ENCODE measurements at places on chromosomes 3 and 15.

- DNase-seq: no peak
Measured at GRCh38 chr15:42931702-42932486, 11.3 kb upstream of the TTBK2 start.

GRCh38 chr15:90463381-90463780 is 66.3 kb upstream of the CRTC3 start:
- DNase-seq: no peak

GRCh38 chr3:102255736-102256135 is 179.1 kb upstream of the ZPLD1 start:
- no peak for DNase-seq

- DNase-seq: no peak
Measured at GRCh38 chr3:105938101-105938500, 69.3 kb upstream of the CBLB start.

GRCh38 chr3:152416808-152417580 is 148.3 kb downstream of the MBNL1 start:
- no peak for DNase-seq

- no peak for DNase-seq
Measured at GRCh38 chr15:36977659-36978058, 122.7 kb downstream of the MEIS2 start.

DNA sequence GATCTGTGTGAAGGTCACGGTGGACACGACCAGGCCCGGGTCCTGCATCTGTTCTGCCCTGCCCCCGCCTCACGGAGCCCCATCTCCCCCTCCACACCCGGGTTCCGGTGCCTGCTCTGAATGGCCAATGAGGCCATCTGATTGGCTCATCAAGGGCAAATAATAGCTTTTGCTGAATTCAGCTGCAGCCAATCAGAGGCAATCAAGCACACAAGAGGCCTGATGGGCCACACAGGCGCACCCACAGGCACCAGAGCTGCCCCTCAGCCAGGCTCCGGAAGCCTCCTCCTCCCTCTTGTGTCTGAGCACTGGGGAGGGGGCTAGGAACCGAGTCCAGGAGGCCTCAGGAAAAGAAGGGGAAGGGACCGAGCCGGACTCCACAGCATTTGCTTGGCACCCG is 49.5 kb downstream of the CACNA2D2 start:
- no peak for DNase-seq

DNA sequence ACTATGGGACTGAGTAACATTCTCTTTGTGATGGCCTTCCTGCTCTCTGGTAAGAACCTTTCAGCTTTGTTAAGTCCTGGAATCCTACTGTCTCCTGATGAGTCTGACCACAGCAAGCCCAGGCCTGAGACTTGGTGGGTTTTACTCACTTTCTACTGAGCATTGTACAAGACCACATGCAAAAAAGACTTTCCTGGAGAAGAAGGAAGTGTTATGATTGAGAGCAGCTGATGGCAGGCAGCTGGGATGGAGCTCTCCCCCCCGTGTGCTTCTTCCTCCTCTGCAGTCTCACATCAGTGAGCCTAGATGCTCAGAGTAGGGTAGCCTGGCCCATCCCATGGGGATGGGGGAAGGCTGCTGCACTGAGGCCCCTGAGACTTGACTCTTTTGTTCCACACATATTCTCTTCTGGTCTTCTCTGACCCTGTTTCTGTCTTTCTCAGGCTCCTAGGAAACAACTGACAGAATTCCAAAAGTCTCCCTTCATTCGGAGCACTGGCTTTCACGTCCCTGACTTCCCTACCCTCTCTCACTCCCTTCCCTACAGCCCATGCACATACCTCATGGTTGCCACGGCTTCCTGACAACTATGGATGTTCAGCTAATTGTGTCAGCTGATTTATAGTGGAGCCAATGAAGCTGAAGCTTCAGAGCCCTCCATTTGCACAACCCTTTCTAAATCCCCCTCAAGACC is 36.6 kb downstream of the CD86 start:
- DNase-seq: no peak

DNA sequence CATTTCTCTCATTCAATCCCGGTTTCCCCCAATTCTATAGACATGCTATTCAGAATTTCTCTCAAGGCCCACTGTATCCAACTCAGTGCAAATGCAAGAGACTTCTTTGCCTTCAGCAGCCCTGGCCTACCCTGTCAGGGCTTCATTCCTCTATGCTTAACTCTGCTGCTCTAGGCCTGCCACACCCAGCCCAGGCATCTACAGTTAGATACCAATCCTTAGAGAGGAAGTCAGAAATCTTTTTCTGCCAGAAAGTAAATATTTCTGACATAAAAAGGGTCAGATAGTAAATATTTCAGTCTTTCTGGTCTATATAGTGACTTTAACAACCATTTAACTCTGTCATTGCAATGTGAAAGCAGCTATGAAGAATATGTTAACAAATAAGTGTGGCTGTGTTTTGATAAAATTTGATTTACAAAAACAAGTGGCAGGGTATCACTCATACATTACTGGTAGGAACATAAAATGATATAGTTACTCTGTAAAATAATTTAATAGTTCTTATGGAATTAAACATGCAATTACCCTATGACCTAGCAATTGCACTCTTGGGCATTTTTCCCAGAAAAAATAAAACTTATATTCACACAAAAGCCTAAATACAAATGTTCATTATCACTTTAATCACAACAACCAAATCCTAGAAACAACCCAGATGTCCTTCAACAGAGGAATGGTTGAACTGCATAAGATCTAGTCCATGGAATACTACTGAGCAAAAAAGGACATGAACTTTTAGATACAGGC is 942.0 kb downstream of the SQOR start:
- DNase-seq: no peak

- DNase-seq: no peak
Measured at GRCh38 chr3:48436855-48437254, 3.1 kb downstream of the CCDC51 start.

- DNase-seq: no peak
Measured at GRCh38 chr3:52236424-52236886, 2.5 kb downstream of the TWF2 start.

DNA sequence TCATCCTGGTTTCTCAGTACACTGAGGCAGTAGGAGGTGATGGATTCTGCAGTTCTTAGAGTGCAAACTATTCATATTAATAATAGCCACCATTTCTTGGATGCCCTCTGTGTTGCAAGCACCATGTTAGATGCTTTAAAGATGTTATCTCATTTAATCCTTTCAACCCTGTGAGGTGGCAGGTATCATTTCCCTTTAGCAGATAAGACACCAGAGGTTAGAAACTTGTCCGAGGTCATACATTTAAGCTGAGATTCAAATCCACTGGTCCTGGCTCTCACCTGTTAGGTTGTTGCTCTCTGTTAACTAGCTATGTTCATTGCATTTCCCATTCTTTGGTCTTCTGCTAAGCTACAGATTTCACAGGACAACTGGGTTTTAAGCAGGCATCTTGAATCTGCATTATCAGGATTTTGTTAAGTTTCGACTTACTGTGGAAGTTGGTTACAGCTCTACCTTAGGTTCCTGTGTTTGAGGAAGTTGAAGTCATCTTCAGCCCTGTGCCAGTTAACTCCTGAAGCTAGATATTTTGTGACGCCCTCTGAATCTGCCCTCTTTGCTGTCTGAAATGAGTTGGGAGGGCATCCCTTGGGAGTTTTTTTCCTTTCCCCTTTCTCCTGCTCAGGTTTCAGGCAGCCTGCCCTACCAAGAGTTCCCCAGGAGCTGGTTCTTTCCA is 6.4 kb downstream of the PDE8A start:
- no peak for DNase-seq

DNA sequence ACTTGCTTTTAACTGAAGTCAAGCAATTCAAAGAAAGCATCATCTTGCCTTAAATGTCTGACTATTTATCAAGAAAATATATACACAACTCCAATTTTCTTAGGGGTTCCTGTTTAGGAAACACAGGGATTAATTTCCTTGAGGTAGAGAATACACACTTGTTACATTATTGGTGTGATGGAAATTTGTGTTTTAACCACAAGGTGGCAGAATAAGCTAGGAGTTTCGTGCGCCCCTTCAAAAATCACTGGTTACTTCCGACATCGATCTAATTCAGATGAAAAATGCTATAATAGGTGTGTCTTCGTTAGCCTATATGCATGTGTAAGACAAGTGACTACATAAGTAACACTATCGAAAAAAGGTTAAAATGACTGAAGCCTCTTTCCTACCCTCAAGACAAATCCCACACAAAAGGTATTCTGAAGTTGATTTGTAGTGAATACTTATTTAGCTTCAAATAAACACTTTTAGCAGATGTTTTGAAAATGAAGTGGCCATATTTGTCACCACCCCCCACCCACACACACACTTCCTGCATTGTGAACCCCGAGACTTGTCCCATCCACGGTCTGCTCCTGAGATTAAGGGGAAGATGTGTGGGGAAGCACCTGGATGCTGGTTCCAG is 246.5 kb downstream of the ROBO1 start:
- DNase-seq: peak; percentile 12

- no peak for DNase-seq
Measured at GRCh38 chr15:52291204-52291603, 4.4 kb downstream of the MYO5C start.

- no peak for DNase-seq
Measured at GRCh38 chr3:2423143-2423542, 324.5 kb downstream of the CNTN4 start.

DNA sequence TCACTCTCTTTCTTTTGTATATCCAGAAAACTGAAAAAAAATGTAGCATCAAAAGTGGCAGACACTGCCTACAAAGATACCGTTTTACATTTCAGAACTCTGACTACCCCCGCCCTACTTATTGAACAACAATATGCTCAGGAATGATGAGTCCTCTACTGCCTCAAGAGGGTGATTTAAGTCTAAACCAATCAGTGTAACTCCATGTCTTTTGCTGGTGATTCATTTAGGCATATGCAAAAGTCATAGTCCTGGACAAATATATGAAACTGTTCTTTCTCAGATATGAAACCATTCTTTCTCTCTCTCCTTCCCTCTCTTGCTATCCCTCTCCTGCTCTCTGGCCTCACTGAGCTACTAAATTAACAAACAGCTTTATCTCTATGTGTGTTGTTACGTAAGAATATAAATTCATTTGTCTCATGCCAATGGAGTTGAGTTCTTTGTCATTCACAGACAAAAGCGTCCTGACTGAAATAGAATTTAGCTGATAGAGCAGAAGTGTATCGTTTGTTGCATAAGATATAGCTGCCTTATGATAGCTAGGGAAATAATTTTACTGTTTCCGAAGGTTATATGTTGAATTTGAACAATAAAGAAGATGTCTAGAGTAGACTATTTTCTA is 133.7 kb upstream of the OSTN start:
- no peak for DNase-seq

GRCh38 chr3:3799173-3800079 is at the start of gene LRRN1:
Gene LRRN1, plus strand, starts transcription at chr3:3799431. Its CDS starts 45,211 bp downstream, at chr3:3844642.
- no peak for DNase-seq

DNA sequence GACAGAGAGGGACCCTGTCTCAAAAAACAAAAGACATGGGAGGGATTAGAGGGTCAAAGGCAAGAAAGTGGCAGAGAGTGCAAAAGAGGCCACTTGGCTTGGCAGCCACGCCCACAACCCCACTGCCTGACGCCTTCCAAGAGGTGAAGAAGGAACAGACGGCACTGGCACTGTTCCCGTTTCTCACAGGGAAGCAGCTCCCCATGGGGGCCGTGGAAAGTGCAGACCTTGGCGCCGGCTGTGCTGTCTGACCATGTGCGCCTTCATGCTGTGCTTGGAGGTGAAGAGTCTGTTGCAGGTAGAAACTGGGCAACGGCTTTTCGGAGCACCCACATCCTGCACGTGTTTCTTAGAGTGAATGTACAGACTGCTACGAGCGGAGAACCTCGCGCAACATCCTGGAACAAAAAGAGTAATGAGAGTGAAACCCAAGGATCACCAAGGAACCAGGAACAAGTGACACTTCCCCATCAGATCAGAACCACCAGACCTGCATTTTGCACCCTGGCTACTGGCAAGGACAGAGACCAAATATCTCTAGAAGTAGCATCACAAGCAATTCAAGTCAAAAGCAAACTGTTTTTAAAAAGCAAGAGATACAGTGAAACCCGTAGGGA is 9.7 kb downstream of the ZXDC start:
- DNase-seq: no peak

DNA sequence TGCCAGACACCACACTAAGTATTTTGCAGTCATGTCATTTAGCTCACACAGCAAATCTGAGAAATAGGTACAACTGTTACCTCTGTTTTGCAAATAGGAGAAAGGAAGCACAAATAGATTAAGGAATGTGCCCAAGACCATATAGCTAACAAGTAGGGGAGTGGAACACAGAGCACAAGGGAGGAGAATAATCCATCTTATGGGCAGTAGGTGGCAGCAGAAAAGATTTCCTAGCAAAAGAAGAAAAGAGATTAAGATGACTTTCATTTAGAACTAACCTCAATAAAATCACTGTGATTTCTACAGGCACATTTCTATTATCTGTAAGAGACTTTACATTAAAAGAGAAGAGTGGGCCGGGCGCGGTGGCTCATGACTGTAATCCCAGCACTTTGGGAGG is 49.1 kb downstream of the NR1I2 start:
- no peak for DNase-seq

GRCh38 chr15:76912430-76912829 is 7.3 kb upstream of the SCAPER start:
- no peak for DNase-seq

- no peak for DNase-seq
Measured at GRCh38 chr3:126035362-126036050, 48.4 kb downstream of the SLC41A3 start.

GRCh38 chr15:74816624-74817369 is 4.2 kb downstream of the LMAN1L start:
- DNase-seq: no peak

- DNase-seq: no peak
Measured at GRCh38 chr3:16884084-16884747, 539 bp upstream of the PLCL2 start.

DNA sequence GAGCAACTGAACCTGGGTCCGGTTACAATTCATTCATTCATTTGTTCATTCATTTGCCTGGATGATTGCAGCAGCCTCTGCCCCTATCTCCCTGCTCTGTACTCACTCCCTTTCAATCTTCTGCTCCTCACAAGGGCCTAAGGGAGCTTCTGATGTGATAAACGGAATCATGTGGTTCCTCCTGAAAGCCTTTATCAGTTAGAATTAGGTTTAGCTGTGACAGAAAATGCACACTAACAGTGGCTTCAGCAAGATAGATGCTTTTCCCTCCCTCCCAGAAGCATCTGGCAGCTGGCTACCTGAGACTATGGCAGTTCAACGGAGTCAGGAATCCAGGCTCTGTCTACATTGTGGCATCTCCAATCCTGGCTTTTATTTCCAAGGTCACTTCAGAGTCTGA is 196.0 kb downstream of the ADAMTS9 start:
- no peak for DNase-seq

DNA sequence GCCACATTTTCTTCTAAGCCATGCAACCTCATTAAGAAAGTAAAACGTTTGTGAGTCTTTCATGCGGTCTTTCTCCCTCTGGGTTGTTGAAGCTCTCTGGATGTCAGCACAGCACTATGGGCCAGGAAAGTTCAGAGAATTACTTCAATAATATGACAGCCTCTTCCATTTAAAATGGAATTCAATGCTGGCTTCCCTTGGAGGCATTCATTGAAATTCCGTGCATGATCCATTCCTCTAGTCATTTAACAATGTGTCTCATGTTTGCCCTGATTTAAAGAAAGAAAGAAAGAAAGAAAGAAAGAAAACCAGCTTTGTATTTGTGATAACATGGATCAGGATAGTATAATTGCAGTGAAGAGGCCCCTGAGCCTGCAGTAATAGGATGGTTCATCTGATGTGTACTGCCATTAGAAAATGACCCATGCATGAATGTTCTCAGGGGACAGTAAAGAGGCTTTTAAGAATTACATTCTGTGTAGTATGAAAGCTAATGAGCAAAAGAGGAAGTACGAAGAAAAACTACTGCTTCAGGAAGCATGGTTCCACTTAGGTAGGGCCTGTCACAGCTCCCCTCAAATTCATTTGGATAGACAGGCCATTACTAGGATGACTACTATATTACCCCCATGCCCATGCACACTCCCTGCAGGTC is 146.0 kb downstream of the ARPP21 start:
- no peak for DNase-seq
